ENCODE measurements at places on chromosomes 4 and X.
A peak's percentile ranks its signal among the peaks of the same experiment; 100 is the strongest.

GRCh38 chr4:23040539-23040938, 347.8 kb downstream of the GBA3 start:
- no peak for DNase-seq

DNA sequence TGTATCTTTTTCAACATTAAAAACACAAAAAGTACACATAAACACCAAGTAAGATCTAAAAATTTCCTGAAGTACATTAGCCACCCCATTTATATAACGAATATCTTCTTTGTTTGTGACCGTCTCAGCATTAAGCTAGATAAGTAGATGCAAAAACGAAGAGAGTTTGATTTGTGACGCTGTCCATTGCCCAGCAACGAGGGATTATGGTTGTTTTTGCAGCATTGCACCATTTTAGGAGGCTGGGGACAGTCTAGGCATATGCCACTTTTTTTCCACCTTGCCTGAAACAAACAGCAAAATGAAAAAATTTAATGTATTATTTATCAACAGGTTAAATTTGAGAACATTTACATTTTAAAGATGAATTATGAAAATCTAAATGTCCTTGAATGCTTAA, 12.0 kb upstream of the IGSF1 start:
- DNase-seq, result no peak

DNA sequence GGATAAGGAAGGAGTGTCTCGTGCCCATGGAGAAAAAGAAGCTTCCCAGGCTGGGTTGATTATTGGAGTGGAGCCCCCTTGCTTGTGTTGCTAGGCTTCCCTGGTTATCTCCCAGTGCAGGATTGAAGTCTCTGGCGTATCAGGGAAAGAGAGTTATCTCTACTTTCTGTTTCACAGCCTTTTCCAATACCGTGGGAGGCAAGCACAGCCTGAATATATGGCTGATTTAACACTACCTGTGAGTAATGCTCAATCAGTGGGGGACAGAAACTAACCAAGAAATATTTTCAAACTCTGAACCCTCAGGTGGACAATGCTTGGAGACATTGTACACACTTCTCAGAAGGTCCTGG, 65.2 kb downstream of the SERPINA7 start:
- DNase-seq, result no peak

- DNase-seq, result no peak
These were observed 33.5 kb downstream of the TKTL2 start for GRCh38 chr4:163440040-163440439.

DNA sequence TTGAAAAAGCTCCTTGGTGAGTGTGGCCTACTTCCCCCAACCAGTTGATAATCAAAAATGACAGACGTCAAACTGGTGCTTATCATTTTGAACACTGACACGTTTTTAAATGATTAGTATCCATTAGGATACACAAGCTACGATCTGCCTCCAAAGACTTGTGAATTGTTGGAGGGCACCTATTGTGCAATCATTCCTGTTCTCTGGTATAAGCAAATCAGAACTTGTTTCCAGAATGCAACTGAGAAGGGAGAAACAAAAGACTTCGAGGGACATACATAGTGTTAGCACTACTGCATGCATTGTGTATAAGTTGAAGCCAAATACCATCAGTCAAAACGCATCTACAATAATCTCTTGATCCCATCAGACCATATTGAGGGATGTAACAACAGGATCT, 11.6 kb downstream of the NPY2R start:
- DNase-seq, result no peak

GRCh38 chr4:173370130-173370476, 651 bp upstream of the SAP30 start:
- peak; percentile 68 for DNase-seq

DNA sequence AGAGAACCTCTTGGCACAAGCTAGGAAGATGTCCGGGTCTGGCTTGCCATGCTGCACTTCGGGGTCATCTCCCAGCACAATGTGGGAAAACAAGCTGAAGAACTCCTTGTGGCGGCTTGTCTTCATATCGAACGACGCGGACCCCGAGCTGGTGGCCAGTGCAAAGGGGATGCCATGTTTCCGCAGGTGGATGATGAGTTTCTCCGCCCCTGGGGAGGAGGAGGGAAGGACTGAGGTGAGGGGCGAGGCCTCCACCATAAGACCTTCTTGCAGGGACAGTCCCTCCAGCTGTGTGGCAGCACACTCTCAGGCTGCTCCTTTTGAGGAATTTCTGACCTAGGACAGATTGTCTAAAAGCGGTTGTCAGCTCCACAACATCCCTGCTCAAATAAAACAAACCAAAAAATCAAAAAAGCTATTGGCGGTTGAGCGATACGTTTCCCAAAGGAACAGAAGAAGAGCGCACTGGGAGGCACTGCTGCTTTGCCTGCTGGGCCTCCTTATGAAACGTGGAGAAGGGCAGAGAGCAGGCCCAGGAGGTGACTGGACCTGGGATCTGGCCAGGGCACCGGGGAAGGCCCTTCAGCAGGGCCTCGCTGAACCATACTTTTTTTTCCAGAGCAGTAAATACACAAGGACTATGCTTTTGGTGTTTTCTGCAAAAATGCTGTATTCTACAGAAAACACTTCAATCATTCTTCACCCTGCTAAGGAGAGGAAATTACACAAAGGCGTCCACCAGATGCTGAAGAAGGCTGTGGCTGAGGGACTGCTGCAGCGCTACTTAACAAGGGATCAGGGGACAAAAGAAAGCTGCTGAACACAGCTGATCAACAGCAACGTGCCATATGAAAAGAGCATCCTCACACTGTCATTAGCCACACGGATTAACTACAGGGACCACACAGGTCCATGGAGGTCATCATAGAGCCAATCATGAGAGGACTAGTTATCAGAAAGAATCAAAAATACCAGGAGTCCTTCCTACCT, 70.0 kb upstream of the STS start:
- DNase-seq, result no peak

- DNase-seq, result no peak
These were observed 40.6 kb downstream of the GABRB1 start for GRCh38 chr4:47071901-47072341.

DNA sequence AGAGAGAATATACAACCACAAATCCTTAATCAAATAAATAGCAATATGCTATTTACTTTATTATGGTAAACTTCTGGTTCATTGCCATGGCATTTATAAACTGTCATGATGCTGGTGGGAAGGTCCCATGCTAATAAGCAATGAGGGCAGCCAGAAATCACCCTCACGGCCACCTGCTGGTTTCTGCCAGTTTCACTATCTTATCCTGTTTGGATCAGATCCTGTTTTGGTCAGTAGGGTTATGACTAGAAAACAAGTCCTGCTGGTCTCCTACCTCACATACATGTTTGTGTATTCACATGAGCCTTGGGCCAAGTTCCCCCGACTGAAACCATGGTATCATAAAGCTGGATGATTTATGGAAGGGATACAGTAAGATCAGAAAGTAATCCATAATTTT, 28.1 kb downstream of the XAGE5 start:
- DNase-seq, result no peak

DNA sequence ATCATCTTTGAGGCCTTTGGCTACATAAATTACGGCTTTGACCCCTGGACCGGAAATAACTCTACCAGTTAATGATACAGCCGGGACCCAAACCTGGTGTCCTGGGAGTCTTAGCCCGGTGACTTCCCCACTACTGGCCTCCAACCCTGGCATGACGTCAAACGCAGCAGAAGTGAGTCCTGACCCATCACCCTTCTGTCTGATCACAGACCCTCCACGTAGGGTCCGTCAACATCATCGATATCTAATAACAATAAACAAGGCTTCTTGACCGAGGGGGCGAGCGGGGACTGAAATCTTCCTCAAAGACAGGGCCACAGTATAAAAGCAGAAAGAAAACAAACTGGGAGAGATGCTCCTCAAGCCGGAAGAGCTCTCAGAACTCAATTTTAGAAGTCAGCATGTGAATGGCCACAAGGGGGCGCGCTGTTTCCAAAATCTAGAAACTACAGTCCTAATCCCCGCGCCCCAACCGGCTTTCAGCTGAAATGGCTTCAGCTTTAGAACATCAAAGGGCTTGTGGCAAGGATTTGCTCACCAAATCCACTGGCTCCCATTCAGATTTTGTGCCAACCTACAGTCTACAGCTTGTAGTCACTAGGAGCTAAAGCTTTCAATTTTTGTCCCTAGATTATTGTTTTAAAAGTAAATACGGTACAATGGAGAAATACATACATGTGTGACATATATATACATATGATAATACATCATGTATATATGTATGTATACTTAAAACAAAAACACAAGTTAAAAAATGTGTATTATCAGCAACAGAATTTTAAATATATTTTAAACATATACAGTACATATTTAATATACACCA, 46.4 kb upstream of the ENPP6 start:
- DNase-seq, result peak; percentile 94

DNA sequence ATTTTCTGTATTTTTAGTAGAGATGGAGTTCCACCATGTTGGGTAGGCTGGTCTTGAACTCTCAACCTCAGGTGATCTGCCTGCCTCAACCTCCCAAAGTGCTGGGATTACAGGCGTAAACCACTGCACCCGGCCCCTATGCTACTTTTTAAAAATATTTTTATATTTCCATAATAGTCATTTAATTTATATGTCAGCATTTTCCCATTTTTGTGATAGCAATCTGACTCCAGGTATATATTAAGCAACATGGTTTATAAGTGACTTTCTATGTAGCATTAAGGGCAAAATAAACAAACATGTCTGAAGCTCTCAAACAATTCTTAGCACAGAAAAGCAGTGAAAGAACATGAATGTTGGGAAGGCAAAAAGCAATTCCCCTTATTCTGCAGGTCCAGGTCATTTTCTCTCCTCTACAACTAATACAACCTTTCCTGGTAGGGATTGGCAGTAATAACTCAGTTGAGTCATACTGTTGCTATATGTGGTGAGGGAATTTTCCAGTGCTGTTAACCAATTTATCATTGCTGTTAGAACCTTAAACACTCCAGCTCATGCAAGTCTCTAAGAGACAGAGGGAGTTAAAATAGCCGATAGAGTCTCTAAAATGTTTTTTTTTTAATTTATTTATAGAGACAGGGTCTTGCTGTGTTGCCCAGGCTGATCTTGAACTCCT, 24.0 kb downstream of the SMIM14 start:
- DNase-seq, result no peak

DNA sequence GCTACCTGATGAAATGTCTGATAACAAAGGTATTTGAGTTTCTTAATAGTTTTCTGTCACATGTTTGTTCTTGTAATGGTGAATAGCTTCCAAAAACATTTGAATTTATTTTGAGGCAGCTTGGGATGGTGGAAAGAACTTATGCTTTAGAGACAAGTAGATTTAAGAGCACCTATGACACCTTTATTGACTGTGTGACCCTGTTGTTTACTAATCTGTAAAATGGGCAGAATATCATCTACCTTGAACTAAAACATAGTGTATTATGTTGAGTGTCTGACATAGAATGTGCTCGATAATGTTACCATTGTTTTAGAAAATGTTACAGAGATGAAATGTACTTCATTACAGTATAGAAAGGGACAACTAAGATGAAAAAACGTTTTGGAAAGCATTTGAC, 24.9 kb downstream of the STAG2 start:
- DNase-seq, result no peak

DNA sequence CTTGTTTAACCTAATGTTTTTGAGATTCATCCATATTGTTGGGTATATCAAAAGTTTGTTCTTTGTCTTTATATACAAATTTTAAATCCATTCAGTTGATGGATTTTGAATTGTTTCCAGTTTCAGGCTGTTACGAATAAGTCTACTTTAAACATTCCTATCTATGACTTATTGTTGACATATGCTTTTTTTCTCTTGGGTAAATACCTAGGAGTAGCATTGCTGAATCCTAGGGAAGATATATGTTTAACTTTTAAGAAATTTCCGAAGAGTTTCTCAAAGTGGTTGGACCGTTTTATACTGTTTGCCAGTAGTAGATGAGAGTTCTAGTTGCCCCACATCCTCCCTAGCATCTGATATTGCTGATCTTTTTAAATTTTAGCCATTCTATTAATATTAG, 60.9 kb upstream of the IL13RA1 start:
- DNase-seq, result no peak

DNA sequence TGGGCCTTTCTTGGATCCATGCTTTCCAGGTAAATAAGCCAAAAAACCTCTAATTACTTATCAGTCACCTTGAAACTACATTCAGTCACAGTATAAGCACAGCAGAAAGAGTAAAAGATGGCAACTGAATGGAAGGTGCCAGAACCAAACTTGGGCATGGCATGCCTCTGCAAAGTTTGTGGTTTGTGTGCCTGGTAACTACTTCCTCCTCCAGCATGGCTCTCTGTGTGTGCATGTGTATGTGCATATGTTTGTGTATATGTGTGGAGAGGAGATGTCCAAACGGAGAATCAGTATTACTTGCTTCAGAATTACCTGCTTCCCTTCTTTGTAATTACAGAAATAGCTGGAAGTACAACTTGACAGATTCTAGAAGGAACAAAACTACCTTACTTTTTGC, 67.5 kb downstream of the AGTR2 start:
- DNase-seq, result no peak

- no peak for DNase-seq
These were observed 43.8 kb upstream of the WDR1 start for GRCh38 chr4:10160281-10160856.

DNA sequence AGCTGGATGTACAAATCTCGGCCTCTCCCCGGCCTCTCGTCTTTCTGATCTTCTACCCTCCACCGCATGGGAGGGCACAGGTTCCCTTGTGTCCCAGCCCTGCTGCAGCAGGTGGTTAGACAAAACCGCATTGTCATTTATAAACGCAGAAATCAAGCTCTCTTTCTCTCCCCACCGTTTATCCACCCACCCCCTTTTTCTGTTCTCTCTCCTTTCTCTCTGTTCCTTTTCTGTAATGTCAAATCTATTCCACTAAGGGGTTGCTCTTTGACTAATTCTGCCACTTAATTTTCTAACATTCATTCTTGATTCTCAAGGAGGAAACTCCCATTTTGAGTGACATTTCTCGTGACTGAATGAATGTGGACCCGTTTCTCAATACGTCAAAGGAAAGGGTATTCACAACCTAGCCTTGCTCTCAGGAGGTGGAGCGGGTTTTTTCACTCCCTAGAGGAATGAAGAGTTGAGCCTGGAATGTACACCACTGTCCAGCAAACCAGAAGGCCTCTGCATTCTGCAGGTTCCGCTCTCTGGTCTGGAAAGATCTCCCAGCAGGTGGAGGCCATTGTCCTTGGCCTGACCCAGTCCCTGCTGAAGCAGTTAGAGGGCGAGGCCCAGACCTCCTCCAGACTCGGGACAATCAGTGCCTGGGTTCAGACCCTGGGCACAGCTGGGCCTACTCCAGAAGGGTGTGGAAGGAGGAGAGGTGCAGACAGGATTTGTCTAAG, 70.9 kb upstream of the ENPP6 start:
- DNase-seq, result peak; percentile 55

- DNase-seq, result no peak
These were observed 61.7 kb downstream of the EVC start for GRCh38 chr4:5772528-5773270.

All from activated naive CD4-positive, alpha-beta T cell treated with Interleukin-2 at 50 U/mL for 16 hours (primary cell).